MG63 (cell line): ENCODE measurements at places on chromosomes 13 and 19.

DNA sequence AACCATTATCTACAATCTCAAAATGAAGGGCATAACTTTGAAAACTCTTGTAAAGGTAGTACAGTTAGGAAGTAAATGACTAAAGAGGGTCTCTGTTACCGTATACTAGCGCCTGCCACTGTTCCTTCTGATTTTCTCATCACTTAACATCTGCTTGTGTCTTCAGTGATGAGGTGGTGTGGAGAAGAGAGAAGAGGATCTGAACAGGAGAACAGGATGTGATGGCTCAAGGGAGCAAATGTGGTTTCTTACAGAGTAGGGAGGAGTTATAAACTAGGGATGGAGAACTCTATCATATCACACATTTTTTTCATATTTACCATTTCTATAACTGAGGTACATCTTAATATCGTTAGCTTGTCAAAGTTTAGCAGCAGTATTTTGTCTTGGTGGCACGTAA is 1.1 kb downstream of the KCTD4 start:
- no peak for DNase-seq

DNA sequence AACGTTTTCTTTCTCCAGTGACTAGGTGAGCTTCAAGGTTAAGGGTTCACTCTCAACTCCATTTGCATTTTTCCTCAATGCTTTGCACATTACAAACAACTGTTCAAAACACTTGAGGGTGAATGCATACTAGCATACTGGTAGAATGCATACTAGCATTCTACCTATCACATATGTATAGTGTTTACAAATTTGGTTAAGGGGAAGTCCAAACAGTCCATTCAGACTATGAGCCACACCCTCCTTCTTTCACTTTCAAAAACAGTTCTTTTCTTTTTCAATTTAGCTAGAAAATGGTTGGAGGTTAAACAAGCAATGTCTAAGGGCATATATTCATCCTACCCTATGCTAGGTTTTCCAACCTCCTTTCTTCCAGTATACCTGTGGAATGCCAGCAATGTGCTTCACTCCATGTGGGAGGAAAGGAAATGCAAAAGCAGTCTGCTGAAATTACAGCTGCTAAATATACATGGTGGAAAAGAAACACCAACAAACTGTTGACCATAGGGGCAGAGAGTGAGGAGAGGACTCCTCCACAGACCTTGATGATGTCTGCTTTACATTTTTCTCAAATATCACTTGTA is 102.6 kb downstream of the DOCK9 start:
- DNase-seq = no peak

GRCh38 chr19:53772943-53773342 is 51.2 kb downstream of the NLRP12 start:
- peak; percentile 46 for DNase-seq

- DNase-seq = no peak
Measured at GRCh38 chr13:21641629-21642028, 29.2 kb upstream of the FGF9 start.

DNA sequence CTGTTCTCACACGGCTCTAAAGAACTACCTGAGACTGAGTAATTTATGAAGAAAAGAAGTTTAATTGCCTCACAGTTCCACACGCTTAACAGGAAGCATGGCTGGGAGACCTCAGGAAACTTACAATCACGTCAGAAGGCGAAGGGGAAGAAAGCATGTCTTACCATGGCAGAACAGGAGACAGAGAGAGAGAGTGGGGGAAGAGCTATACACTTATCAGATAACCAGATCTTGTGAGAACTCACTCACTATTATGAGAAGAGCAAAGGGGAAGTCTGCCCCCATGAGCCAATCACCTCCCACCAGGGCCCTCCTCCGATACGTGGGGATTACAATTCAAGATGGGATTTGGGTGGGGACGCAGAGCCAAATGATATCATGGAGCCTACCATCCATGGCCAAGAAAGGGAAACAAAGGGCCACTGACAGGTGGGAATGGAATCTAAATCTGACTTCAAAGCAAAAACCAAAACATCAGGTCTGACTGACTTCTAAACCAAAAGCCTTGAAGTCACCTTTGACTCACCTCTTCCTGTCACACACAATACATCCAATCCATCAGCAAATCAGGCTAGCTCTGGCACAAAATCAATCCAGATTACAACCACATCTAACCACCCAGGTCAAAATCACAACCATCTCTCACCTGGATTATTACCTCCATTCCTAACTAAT is 189.7 kb downstream of the ENOX1 start:
- no peak for DNase-seq

- DNase-seq = no peak
Measured at GRCh38 chr13:99119656-99120055, 81.0 kb upstream of the UBAC2 start.

GRCh38 chr19:5253406-5254110 is 87.1 kb downstream of the PTPRS start:
- peak; percentile 27 for DNase-seq

DNA sequence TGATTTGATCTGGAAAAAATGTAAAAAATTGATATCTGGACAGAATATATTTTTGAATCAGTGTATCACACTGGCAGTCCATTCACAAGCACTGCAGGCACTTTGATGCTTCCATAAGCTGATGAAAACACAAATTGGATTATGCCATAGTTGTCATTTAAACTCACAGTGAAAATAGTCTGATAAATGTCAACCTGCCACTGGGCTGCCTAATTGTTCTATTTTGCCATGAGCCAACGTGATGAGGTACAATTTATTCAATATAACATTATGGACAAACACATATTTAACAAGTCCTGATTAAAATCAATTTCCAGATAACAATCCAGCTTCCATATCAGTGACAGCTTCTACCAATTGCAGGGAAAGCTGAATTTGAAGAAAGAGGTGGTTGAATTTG is 1244.9 kb downstream of the EFNB2 start:
- DNase-seq = no peak

DNA sequence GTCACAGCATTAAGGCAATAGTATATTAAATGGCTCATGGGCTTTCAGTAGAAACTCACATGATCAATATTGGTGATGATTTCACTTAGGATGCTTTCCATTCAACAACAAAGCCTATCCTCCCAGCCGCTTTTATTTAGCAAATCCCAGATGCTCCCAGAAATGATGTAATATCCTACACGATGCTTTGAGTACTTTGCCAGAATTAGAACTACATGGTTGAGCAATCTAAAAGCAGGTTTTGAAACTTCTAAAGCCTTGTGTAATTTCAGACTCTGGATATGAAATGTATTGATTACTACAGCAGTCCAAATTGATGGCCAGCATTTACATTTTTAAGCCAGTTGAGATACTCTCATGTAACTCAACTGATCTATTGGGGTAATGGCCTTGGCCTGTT is 13.6 kb downstream of the DLEU7 start:
- no peak for DNase-seq

DNA sequence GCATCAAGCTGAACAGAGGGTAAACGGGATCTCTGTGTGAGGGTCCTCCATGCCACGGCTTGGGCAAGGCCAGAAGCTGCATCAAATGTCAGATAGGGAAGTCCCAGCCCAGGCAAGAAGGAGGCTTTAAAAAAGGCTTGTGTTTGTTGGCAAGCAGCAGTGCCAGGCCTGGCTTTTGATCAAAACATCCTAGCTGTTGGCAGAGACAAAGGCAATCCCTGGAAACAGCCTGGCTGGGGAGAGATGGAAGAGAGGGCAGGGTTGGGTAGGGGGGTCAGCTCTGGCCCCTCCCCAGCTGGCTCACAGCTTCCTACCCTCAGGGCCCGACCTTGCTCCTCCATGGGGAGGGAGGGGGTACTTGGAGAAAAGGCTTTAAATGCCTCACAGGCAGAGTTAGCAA is 61.8 kb upstream of the KCTD15 start:
- peak; percentile 56 for DNase-seq

DNA sequence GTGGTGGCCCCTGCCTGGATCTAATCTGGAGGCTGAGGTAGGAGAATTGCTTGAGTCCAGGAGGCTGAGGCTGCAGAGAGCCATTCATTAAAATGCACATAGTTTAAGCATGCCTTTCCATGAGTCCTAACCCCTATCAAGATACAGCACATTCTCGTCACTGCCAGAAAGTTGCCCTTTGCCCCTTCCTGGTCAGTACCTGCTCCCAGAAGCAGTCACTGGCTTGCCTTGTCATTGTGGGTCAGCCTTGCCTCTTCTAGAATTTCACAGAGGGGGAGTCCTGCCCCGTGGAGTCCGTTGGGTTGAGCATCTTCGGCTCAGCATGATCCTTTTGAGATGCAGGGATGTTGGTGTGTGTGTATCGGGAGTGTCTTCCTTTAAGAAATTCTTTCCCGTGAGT is 10.8 kb downstream of the BICRA start:
- no peak for DNase-seq

DNA sequence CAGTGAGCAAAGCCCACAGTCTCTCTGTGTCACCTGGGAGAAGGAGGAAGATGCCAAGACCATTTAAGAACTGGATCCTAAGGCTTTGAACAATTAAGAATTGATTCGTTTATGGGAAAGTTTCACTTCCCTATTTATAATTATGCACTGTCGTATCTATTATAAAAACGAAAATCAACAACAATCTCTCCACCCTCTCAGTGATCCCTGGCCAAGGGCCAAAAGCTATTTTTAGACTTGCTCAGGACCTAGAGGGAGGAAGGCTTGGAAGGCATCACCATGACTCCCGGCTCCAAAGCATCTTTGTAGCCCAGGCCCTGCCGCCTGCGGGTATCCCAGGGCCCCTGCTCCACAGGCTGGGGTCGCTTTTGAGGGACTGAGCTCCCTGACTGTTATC is 1.3 kb downstream of the RHPN2 start:
- no peak for DNase-seq

- DNase-seq = no peak
Measured at GRCh38 chr13:113361406-113361805, 2.5 kb downstream of the GRTP1 start.

GRCh38 chr13:99408703-99409000 is 92.6 kb upstream of the TM9SF2 start:
- no peak for DNase-seq

DNA sequence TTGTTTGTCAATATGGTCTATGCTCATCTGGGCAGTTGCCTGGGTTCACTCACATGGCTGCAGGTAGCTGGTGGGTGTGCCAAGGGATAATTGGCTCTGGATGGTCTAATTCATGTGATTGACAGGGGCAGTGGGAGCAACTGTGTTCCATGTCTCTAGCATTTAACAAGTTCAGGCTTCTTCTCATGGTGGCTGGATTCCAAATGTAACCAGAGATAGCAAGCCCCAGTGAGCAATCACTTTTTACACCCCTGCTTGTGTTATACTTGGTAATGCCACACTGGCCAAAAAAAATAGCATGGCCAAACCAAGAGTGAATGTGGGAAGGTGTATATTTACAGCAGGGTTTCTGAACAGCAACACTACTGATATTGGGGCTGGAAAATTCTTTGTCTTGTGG is 89.6 kb upstream of the TNFSF11 start:
- DNase-seq = peak; percentile 28

DNA sequence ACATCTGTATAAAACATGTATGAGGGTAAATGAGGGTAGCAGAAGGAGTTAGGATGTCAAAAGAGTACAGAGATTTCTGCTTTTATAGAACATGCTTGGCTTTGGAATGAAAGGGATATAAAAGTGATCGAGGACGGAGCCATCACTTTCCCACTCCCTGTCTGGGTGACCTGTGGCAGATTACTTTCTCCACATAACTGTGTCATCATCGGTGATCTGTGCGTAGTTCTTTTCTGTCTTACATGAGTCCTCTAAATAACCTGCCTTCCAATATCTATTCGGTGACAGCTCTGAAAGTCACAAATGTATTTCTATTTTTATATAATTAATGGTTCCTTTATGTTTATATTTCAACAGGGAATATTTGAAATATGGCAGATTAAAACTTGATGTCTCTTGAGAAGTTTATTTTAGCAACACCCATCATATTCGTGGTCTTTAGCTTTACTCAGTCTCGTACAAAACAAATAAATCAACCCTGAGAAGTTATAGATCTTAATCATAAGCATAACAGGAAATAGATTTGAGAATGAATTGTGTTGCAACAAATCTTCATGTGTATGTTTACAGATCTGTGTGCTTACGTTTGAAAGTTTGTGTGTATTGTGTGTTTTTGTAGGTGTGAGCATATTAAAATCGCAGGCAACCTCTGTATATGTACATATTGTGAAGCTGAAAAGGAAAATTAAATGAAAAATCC is 1094.3 kb downstream of the EFNB2 start:
- no peak for DNase-seq

GRCh38 chr13:106001443-106001842 is 534.0 kb downstream of the EFNB2 start:
- no peak for DNase-seq

DNA sequence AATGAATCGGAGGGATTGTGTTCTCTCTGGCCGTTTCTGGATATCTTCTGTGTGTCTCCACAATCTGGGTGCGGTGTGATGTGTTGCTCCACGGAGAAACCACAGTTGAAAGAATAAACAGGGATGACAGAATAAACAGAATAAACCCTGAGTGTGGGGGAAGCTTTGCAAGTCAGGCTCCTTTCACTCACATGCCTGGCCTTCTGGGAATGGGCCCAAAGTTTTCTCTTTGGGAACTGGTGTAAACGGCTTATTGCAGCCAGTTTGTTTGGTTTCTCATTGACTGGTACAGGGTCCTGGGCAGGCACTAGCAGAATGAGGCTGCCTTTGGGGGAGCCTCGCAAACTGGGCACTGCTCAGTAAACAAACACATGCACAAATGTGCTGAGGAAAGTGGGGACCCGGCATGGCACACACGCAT is 324.7 kb downstream of the DLEU7 start:
- DNase-seq = no peak

DNA sequence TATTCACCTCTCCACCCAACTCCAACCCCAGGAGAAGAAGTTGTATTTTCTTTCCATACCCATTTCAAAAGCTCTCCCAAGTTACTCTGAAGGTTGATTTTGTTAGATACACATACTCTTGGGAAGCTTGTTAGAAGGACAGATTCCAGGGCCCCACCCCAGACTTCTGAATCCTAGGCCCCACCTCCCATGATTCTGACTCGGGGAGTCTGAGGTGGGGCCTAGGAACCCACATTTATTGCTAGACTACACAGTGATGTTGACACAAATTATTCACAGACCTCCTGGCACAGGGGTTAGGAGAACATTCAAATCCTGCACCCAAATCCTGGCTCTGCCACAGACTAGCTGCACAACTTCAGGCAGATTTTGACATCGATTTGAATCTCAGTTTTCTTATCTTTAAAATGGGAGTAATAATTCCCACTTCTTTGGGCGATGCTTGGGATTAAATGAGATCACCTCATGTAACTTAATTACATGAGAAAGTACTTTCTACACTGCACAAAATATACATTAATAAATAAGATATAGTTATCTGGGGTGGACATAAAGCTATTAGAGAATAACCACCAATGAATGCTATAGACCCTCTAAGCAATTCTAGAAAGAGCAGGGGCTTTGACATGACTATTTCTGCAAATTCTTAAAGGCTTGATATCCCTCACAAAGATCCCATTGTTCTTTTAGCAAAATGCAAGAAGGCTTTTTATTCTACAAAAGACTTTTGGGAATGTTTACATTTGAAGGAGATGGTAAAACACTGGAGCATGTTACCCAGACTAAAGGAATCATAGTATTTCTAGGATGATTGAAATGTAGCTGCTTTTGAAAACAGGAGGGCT is 18.0 kb downstream of the MBNL2 start:
- no peak for DNase-seq

GRCh38 chr13:30318026-30318425 is 10.7 kb upstream of the KATNAL1 start:
- no peak for DNase-seq

- DNase-seq = no peak
Measured at GRCh38 chr19:45305421-45305820, 17.3 kb downstream of the CKM start.
